ENCODE measurements at places on chromosomes 4 and X. TPM values are rescaled to one million over a fixed set of nuclear protein-coding genes. Genes with fewer than 3 reads are reported as not detected.

DNA sequence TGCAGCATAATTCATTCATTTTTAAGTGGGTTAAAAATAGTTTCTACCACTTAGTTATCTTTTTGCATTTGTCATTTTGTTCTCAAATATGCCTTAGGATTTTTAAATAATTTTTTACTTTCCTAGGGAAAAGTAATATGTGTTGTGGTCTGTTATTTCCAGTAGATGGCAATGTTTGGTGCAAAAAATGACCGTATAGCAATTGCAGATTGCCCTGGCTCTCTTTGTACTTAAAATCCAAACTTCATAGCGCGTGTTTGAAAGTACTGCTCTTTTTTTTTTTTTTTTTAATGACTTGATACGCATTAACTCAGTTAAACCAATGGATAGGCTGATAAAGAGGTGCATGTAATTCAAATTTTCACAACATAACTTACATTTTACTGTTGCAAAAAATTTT lies 74.4 kb upstream of the RBMX start:
- H3K4me3 ChIP-seq = no peak overlapping the region
- no peak for DNase-seq
- no peaks in the 10 kb centered on the region for H3K4me1 ChIP-seq
- H3K27me3 ChIP-seq = no peaks in the 10 kb centered on the region
- H3K36me3 ChIP-seq = no peaks in the 10 kb centered on the region

- DNase-seq = no peak
- no peak overlapping the region for H3K27ac ChIP-seq
- H3K36me3 ChIP-seq = peaks cover 2% of the 10 kb centered on the region
Observed at GRCh38 chrX:37834937-37835336, 12.4 kb downstream of the DYNLT3 start.

- H3K4me1 ChIP-seq = no peaks in the 10 kb centered on the region
- no peak overlapping the region for H3K27ac ChIP-seq
- no peaks in the 10 kb centered on the region for H3K36me3 ChIP-seq
- no peaks in the 10 kb centered on the region for H3K27me3 ChIP-seq
- DNase-seq = no peak
- H3K4me3 ChIP-seq = no peak overlapping the region
Observed at GRCh38 chr4:55027596-55027995, 97.8 kb downstream of the KDR start.

DNA sequence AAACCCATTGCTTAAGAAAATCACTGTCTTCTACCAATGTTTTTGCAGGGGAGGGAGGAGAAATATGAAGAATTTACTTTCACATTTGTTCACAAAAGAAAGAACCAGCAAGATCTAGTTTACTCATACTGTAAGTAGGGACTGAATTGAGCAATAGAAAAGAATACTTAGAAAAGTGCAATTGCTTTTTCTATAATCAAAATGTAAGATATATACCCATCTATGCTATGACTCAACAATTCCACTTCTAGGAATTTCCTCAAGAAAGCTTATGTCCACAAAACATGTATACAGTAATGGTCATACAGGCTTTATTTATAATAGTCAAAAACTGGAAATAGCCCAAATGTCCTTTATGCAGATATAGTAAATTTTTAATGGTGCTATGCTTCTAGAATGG lies 196.4 kb downstream of the LRBA start:
- H3K4me3 ChIP-seq = no peak overlapping the region
- no peaks in the 10 kb centered on the region for H3K27me3 ChIP-seq
- H3K27ac ChIP-seq = no peak overlapping the region
- H3K36me3 ChIP-seq = peaks cover 4% of the 10 kb centered on the region
- DNase-seq = no peak

DNA sequence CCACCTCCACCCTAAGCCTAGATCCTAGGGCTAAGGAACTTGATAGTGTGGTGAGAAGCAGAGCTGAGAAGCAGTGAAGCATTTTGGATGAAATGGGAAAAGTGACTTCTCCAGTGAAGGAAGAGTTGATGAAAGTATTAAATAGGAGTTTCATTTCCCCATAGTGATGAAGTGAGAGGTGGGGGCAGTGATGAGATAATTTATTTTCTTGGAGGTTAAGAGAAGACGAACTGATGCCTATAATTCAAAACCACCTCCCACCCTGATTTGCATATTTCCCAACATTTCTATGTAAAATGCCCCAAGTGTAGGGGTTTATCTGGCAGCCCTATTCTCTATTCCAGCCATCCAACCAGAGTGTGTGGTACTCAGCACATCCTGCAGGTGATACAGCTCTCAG lies 6.3 kb downstream of the LONRF3 start:
- no peak for DNase-seq
- peaks cover 2% of the 10 kb centered on the region for H3K36me3 ChIP-seq
- no peak overlapping the region for H3K4me3 ChIP-seq

EVC2 gene
- total RNA-seq = 7.1 TPM

DNA sequence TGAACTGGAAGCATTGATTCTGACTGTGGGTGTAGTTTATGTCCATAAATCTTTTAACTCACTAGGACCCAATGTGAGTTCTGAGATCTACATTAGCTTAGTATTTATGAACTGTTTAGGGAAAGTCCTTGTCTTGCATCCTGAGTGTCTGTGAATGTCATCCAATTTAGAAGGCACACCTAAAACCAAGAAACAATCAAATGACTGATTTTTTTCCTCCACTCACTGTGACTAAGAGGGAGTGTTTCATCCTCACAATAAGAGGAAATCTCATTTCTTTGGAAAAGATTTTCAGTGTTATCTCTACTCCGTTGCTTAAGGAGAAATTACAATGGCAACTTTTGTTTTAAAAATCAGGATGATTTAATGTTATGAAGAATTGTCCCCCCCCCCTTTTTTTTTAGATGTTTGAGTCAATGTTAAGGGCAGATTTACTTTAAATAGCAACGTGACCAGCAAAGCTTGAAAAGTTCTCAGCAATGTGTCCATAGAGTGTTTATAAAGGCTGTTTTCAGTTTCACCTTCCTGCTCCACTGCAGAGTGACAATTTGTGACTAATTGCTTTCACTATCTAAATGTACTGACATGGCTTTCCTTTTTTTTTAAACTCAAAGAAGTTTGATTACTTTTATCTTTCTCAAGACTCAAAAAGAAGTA lies 173.0 kb downstream of the SPCS3 start:
- no peak for DNase-seq
- no peak overlapping the region for H3K27ac ChIP-seq
- H3K36me3 ChIP-seq = no peaks in the 10 kb centered on the region
- H3K27me3 ChIP-seq = no peaks in the 10 kb centered on the region

DNA sequence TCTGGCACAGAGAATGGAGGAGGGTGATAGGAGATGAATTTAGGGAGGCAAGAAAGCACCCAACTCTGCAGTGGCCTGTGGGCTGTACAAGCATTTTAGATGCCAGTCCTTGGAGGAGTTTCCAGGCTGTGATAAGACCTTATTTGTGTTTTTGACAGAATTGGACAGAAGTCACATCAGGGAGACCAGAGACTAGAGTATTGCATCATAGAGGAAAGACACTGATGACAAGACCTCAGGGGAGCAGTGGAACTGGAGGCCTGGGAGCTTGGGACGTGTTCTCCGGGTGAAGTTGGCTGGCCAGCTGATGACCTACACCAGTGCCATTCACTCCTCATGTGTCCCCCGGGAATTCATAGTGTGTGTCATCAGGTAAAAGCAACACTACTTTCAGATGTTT lies 284.0 kb upstream of the ZFP42 start:
- H3K27me3 ChIP-seq = no peaks in the 10 kb centered on the region
- no peak overlapping the region for H3K4me3 ChIP-seq
- DNase-seq = no peak
- H3K4me1 ChIP-seq = no peaks in the 10 kb centered on the region
- peaks cover 3% of the 10 kb centered on the region for H3K36me3 ChIP-seq
- H3K27ac ChIP-seq = no peak overlapping the region

- DNase-seq = no peak
- H3K4me1 ChIP-seq = no peaks in the 10 kb centered on the region
- H3K4me3 ChIP-seq = no peak overlapping the region
- H3K27me3 ChIP-seq = no peaks in the 10 kb centered on the region
- H3K27ac ChIP-seq = no peak overlapping the region
Observed at GRCh38 chr4:186621959-186622553, 66.7 kb upstream of the MTNR1A start.

GRCh38 chr4:148962539-148963290 lies 520.5 kb upstream of the NR3C2 start:
- H3K36me3 ChIP-seq = no peaks in the 10 kb centered on the region
- H3K27me3 ChIP-seq = no peaks in the 10 kb centered on the region
- no peaks in the 10 kb centered on the region for H3K4me1 ChIP-seq
- no peak for DNase-seq
- H3K4me3 ChIP-seq = no peak overlapping the region

GRSF1 gene
- total RNA-seq = 103 TPM

TRIML2 gene
- total RNA-seq = 102 TPM

EDNRA gene
- 0.75 TPM for total RNA-seq

CUL4B gene
- 44.9 TPM for total RNA-seq

ARSH gene
- not detected for total RNA-seq

- no peaks in the 10 kb centered on the region for H3K36me3 ChIP-seq
- H3K27me3 ChIP-seq = no peaks in the 10 kb centered on the region
- H3K4me1 ChIP-seq = no peaks in the 10 kb centered on the region
- DNase-seq = peak; percentile 42
- H3K27ac ChIP-seq = no peak overlapping the region
- no peak overlapping the region for H3K4me3 ChIP-seq
Observed at GRCh38 chr4:32145987-32146386, 1425.8 kb downstream of the PCDH7 start.

TMEM150C gene
- total RNA-seq = 2.7 TPM

DNA sequence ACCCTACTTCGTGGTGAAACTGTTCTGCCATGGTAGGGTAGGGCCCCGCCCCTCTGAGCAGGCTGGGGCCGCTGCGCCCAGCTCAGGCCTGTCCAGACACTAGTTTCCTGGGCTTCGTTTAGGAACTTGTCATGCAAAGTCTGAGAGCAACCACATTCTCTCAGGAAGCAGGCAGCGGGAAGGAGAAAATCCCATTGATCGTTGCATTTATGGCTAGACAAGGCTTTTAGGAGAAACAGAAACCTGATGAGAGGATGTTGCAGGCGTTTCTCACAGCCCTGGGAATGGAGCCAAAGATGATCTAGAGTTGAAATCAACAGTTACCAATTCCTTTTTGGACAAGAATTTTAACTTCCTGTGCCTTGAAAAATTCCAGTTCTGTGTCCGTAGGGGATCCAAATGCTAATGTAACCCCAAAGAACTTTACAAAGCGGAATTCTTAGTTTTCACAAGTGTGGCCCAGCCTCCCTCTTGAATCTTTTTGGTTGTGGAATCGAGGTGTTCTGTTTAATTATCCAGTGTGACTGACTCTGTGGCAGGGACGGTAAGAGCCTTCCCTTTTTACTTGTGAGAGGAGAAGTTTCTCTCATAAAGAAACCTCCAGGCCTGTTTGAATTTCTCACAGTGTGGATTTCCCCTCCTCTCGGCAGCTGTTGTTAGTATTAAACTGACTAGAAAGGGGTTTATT lies 4.5 kb upstream of the CXCL9 start:
- no peak overlapping the region for H3K4me3 ChIP-seq
- no peak overlapping the region for H3K27ac ChIP-seq
- no peaks in the 10 kb centered on the region for H3K36me3 ChIP-seq
- peaks cover 10% of the 10 kb centered on the region for H3K4me1 ChIP-seq
- DNase-seq = peak; percentile 44

DNA sequence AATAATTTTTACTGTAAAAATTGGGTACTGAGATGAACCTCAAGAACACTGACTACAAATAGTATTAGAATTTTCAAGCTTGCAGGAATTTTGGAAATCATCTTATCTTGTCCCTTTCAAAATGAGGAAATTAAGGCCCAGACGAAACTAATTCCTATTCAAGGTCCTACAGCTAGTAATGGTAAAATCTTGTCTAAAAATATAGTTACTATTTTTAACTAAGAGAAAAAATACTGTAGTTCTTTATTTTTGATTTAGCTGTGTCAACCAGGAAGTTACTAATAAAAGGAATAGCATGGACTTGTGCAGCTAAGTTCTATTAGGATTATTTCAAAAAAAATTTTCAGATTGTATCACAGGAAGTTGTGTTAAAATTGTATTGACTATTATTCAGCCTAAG lies 12.7 kb downstream of the PRIMPOL start:
- no peak for DNase-seq
- H3K4me1 ChIP-seq = no peaks in the 10 kb centered on the region
- H3K4me3 ChIP-seq = no peak overlapping the region
- H3K27ac ChIP-seq = no peak overlapping the region
- H3K36me3 ChIP-seq = no peaks in the 10 kb centered on the region

ZNF718 gene
- 11.1 TPM for total RNA-seq

RAB41 gene
- not detected for total RNA-seq

GATA1 gene
- total RNA-seq = not detected

DNA sequence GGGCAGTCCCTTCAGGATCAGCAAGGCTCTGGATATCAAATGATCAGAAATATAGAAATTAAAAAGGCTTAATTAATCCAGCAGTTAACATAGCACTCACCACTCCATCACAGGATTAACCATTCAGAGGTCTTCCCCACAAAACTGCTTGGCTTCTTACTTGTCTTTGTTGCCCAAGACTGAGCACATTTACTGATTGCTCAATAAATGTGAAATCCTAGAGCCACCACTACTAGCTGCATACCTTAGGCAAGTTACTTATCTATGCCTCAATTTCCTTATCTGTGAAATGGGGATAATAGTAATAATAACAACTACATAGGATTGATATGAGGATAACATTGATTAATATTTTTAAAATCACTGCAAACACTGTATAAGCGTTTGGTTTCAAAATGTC lies 124.2 kb downstream of the ARHGAP6 start:
- H3K4me1 ChIP-seq = no peaks in the 10 kb centered on the region
- no peak for DNase-seq
- no peaks in the 10 kb centered on the region for H3K36me3 ChIP-seq
- no peak overlapping the region for H3K27ac ChIP-seq
- no peak overlapping the region for H3K4me3 ChIP-seq

DNA sequence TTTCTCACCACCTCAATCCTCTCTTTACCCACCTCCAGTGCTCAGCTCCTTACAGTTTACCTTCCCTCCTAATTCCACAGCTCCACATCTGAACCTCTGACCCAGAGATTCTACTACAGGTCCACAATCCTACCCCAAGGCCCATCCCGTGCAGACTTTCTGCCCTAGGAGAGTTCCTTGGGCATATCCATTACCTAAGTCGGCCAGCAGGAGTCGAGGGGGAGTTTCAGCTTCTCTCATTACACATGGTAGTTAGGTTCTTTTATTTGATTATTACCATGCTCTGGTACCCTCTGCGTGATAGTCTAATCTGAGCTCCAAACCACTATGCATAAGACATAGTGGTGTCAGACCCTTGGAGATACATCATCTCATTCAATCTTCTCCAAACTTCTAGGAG lies 117.9 kb downstream of the SH3RF1 start:
- DNase-seq = no peak
- no peaks in the 10 kb centered on the region for H3K27me3 ChIP-seq
- H3K4me1 ChIP-seq = no peaks in the 10 kb centered on the region

- DNase-seq = no peak
- no peak overlapping the region for H3K4me3 ChIP-seq
- no peak overlapping the region for H3K27ac ChIP-seq
- H3K27me3 ChIP-seq = no peaks in the 10 kb centered on the region
- no peaks in the 10 kb centered on the region for H3K4me1 ChIP-seq
Observed at GRCh38 chrX:63738696-63739095, 46.3 kb downstream of the ARHGEF9 start.

- DNase-seq = peak; percentile 41
- H3K4me3 ChIP-seq = peak overlapping the region; percentile 67
- H3K27ac ChIP-seq = no peak overlapping the region
- no peaks in the 10 kb centered on the region for H3K27me3 ChIP-seq
- H3K36me3 ChIP-seq = peaks cover 7% of the 10 kb centered on the region
Observed at GRCh38 chrX:67544281-67545035, 637 bp downstream of the AR start.

- no peak overlapping the region for H3K4me3 ChIP-seq
- H3K27ac ChIP-seq = no peak overlapping the region
- H3K4me1 ChIP-seq = peaks cover 7% of the 10 kb centered on the region
- no peaks in the 10 kb centered on the region for H3K27me3 ChIP-seq
- no peak for DNase-seq
- H3K36me3 ChIP-seq = no peaks in the 10 kb centered on the region
Observed at GRCh38 chrX:13024986-13025385, 19.4 kb downstream of the FAM9C start.
